ENCODE measurements at places on chromosomes 13 and 19.

DNA sequence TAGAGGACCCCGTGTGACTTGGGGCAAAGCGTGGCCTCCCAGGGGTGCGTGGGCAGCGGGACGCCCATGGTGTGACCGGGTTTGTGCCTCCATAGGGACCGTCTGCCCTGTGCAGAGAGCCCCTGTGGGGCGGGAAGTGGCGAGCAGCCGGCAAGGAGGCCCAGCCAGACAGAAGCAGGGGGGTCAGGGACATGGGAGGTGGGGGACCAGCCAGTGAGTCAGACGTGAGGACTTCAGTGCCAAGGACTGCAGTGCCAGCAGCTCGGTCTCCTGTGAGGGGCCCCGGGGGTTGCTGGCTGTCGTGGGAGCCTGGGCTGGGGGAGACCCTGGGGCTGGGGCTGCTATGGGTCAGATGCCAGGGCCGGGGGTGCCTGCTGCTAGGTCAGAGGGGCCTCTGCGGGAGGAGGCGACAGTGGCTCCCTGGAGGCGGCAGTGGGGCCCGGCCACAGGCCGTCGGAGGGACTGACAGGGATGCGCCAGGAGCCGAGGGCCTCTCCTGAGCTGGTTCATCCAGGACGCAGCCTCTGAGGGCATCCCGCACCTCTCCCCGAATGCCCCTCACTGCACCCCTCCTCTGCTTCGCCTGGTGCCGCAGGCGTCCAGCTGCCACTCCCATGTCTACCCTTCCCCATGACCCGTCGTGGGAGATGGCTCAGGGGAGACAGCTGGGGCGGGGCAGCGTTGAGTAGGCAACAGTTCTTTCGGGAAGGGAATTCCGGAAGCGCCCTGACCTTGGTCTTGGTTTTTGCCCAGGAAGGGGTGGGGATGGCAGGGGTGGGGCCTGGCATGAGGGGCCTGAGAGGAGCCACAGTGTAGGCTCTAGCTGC, 80.0 kb downstream of the KDM4B start:
- DNase-seq = no peak

DNA sequence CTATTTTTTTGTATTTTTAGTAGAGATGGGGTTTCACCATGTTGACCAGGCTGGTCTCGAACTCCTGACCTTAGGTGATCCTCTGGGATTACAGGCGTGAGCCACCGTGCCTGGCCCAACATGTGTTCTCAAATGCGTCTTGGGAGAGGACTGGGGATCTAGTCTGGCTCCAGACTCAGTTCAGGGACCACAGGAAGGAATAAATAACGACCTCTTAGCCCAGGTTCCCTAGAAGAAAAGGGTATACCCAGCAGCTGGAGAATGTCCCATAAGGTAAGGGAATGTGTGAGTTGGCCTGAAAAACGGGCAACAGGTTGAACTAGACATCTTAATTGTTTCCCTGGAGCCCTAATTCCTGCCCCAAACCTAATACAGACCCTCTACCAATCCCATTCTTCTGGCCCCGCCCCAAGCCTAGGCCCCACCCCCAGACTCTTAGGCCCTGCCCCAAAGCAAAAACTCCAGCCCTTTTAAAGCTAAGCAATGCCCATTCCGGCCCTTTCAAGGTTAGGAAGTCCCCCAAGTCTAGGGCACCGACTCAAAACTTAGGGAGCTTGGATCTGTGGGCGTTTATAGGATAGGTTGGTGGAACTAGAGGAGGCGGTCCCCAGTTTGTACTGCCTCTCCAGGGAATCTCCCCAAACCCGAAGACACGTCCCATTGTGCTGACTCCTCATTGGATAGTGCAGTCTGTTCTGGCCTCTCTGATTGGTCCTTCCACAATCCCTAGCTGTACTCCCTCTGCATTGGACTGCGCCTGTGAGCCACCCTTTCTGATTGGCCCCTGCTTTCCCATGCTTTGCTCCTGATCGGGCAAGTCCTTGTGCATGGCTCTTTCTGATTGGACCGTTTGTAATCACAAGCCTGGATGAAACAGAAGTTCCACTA, 5.4 kb upstream of the LRFN1 start:
- no peak for DNase-seq

DNA sequence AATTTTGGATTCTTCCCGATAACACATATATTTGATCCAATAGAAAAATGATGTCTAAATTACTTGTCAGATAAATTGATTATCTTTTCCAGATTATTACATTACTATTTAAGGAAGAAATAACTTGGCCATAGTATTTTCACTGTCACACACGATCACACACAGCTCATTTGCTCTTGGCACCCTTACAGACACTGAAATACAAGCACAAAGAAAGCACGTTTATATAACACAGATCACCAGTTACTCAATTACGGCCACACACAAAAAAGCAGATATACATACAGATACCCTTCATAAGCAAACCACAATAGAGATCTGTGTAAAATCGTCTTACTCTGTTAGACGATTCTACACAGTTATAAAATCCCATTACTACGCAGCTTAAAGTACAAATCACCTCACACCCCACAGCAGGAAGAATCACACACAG, 716 bp upstream of the ZNF420 start:
- no peak for DNase-seq

- DNase-seq = no peak
These were observed 16.1 kb upstream of the MTIF3 start for GRCh38 chr13:27466513-27466912.

DNA sequence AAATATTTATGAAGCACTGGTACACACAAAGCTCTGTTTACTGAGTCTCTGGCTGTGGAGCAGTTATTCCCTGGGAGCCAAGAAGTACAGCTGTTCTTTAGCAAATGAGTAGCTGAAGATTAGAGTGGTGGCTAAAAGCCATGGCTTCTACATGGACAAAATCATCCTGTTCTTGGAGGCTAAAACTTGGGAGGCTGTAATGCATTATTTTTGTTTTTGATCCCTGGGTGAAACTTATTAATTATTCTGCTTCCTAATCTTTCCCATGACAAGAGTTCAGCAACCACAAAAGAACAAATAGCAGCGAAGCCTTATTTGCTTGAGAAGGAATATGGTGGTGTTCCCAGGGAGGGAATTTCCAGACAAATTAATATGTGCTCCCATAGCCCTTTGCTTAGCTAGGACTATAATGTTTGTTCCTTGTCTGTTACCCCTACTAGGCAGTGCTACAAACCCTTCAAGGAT, 109.5 kb downstream of the DCT start:
- DNase-seq = no peak

DNA sequence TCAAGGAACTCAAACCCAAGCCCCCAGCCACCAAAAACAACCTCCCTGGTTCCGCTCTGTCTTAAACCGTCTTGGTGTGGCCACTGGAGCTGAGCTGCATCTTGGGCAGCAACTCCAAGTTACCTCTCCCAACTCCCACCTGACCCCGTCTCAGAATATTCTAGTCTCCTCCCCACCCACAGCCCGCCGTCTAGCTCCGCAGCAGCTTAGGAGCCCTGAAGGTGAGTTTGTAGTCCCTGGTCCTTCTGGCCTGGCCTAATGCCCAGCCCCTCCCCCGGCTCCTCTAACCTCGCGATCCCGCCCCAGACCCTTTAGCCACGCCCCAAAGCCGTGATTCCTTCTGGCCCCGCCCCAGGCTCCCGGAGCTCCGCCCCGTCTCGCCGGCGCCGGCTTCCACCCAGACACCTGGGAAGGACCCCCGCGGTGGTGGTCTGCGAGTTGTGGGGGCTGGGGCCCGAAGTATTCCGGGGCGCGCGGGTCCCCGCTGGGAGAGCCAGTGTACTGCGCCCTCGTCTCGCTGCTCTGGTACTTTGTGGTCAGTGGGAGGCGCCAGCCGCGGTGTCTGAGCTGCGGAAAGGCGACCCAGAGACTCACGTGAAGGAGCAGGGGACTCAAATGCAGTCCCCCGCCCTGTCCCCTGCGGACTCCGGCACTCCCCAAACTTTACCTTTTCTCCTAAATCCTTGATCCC, 2.5 kb upstream of the LHB start:
- peak; percentile 47 for DNase-seq

DNA sequence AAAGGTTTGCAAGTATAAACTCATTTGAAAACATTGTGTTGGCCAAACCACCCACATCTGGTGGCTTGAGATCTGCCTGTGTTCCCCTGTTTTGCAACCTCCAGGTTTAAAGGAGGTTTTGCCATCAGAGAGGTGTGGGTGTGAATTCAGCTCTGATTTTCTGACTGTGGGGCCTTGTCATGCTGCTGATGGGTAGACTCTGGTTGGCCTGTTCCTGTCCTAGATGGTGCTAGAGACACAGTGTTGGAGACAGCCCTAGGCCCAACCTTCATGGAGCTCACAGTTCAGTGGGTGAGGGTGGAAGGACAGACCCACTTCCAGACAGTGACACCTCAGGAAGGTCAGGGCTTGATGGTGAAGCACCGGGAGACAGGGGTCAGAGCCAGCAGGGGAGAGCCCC, 7.5 kb downstream of the RAB4B start:
- DNase-seq = no peak

DNA sequence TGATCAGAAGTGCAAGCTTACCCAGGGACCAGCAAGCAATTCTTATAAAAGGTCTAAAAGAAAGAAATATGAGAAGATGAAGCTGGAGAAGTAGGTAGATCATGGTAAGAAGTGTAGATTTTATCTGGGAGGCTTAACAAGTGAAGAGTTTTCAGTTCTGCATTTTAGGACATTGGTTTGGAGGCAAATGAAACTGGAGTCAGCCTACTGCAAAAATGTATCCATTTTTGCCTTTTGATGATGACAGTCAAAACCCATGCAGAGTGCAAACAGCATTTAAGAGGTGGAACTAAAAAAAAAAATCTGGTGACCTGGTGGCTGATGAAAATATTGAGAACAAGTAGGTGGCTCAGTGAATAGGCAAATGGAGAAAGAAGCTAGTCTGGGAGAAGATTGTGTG, 216.9 kb downstream of the DNAJC15 start:
- no peak for DNase-seq
